ENCODE measurements at places on chromosomes 4 and X.

GRCh38 chr4:6943012-6943884, 33.6 kb downstream of the TBC1D14 start:
- no peak for DNase-seq

- DNase-seq = no peak
These were observed 77.6 kb upstream of the ETNPPL start for GRCh38 chr4:108840426-108840975.

- no peak for DNase-seq
These were observed 20.4 kb upstream of the FGF16 start for GRCh38 chrX:77426811-77427210.

DNA sequence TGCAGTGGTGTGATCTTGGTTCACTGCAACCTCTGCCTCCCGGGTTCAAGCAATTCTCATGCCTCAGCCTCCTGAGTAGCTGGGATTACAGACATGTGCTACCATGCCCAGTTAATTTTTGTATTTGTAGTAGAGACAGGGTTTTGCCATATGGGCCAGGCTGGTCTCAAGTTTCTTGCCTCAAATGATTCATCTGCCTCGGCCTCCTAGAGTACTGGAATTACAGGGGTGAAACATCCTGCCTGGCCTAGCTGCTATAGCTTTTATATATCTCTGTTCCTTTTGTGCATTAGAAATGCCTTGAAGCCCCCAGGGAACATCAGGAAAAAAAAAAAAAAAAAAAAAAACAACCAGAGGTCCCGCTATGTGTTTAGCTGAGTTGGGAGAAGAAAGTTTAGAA, 34.8 kb downstream of the UBE2K start:
- no peak for DNase-seq

GRCh38 chr4:123786163-123786915, 389.7 kb downstream of the SPRY1 start:
- DNase-seq = no peak

GRCh38 chr4:44493924-44494323, 45.3 kb upstream of the KCTD8 start:
- no peak for DNase-seq

DNA sequence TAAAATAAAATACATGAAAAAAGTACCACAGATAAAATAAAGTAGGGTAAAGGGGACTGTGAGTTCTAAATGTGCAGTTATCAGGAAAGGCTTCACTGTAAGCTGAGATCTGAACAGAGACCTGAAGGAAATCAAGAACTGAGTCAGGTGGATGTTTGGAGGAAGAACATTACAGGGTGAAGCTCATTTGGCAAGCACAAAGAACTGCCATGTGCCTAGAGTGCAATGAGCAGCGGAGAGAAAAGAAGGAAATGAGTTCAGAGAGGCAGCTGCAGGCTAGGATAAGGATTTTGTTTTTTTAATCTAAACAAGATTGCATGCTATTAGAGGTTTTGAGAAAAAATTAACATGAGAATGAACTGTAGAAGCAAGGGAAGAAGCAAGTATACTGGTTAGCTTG, 373.1 kb downstream of the STPG2 start:
- DNase-seq = no peak

- no peak for DNase-seq
These were observed 72.4 kb downstream of the PALLD start for GRCh38 chr4:168569066-168569930.

- DNase-seq = no peak
These were observed 36.1 kb downstream of the MID1IP1 start for GRCh38 chrX:38837389-38837788.

DNA sequence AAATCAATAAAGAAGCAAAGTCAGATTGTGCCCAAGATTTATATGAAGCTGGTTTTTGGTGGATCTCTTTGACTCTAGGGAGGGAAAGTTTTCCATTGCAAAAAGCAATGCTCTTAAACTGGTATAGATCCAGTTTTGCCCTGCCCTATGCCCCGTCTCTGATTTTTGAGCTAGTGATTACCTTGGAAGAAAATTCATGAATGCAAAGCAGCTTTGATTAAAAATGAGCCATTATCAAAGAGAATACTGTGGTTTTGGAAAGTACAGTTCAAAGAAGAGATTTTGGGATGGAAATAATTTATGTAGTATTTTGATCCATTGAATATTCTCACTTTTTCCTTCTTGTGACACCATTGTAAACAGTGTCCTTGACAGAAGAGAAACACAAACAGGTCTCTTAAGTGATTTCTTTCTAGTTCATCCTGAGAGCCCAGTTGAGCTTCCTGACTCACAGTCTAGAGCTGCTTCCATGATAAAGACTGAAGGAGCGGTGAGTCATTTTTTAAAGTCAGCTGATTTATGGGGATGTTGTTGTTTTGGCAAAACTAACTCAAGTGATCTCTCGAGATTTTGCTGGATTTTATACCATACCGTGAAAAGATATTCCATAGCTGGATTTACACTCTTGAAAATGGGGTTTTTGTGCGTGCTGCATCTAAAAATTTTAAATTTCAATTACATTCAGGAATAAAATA, 76.7 kb downstream of the AFF1 start:
- no peak for DNase-seq

Measured in neural crest cell (in vitro differentiated cells).